ENCODE measurements at places on chromosomes 7 and 10.

DNA sequence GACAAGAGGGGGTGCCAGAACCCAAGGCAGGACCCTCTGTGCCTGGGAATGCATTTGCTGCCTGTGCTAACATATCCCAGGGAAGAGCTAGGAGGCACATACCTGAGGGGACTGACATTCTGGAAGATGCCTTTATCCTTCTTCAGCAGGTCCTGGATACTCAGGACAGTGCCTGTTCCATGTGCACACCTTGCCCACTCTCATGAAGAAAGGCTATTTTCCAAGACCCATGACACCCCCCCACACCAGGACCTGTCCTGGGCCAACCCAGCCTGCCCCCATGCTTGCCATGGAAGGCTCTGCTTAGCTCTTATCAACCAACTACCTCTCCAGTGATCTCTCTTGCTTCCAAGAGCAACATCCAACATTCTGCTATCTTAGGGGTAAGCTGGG, 67.2 kb upstream of the CAMK2B start:
- DNase-seq: no peak

DNA sequence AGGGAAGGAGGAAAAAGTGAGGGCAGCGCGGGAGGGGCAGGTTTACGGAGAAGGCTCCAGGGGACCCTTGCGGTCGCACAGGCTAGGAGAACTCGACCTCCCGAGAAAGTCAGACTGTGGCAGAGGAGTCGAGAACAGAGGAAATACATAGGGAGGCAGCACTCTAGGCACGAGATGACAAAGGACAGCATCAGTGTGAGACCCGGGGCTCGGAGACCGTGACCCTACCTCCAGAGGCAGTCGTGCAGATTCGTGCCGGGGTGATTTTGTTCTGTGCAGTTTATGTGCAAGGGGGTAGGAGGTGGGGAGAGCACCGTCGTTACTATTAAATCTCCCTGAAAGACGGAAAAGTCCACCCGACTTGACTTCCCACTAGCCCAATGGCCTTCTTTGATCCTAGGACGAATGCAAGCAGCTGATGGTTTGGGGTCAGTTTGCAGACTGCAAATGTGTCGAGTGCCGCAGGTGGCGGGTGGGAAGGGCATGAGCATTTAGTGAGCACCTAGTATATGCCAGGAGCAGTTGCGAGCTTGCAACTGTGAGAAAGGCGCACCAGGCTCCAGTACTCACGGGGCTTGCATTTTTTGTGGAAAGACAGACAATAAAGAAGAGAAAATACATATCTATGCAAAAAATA, 674 bp upstream of the OSBPL3 start:
- no peak for DNase-seq

DNA sequence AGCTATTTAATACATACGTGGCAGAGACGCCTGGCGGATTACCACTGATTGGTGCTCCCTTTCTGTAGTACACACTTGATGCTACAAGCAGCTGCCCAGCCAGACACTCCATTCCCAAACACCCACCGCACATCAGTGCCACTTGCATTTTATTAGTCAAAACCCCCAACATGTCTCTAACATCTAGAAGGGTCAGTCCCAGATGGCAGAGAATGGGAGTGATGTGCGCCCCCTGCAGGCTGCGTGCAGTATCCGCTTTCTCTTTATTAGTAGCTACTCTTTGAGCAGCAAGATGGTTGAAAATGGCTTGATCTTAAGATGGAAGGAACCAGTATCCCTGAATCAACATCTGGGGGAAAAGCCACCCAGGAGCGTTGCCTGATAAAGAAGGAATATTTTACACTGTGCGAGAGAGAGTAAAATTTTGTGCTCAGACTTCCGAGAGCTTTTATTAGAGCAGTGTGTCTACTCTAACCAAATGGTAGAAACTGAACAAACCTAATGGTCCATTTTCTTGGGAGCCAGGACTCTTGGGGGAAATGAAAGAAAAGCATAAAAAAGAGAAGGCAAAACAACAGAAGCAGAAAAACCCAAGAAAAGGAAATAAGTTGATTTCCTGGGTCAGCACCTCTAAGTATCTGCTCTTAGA, 78.3 kb downstream of the ST8SIA6 start:
- DNase-seq: no peak

DNA sequence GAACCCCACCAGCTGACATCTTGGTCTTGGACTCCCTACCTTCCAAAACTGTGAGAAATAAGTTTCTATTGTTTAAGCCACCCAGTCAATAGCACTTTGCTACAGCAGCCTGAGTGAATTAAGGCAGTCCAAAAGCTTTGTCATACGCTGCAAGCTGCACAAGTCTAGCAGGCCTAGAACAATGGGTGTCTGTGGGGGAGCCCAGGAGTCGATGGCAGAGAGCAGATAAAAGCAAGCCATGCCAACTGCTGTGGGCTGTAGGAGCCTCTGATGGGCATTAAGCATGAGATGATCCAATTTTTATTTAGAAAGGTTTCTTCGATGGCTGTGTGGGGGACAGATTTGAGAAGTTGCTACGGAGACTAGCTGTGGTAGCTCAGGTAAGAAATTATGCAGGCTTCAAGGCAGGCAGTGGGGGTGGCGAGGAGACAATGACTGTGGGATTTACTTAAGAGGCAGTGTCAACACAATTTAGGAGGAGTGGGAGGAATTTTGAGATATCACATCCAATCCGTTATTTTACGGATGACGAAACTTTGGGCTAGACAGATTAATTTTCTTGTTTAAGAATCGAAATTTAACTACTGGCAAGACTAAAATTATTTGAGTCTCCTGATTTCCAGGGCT, 110.4 kb downstream of the NRCAM start:
- no peak for DNase-seq

DNA sequence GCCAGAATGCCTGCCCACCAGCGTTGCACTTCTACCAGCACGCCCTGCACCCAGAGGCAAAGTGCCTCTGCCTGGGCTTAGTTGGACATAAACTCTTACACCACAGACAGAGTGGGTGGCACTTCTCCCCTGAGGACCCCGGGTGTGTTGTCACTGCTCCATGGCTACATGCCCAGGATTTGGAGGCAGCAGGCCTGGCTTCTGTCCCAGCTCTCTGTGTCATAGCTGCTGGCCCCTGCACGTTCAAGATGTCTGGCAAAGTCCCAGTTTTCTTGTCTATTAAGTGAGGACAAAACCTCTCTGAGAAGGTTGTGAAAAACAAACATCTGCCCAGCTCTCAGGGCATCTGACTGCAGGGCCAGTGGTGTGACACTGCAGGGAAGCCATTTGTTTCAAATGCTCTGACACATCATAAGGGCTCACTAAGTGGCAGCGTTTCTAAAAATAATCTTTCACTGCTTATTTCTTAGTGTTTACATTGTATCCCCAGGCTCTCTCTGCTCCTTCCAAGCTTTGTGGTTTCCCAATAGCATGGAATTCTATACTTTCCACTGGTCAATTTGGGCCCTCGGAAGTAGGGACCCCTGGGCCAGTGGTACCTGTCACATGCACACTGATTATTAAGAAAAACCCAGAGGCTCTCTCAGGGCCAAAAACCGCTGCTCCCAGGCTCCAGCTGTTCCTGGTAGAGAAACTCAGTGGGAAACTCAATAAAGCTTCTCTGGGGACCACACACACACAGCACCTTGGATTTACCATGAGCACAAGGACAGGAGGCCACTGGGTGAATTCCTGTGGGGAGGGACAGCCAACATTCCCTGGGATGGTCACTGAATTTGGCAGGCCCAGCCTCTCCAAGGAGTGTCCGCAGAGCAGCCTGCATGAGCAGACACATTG, 86.2 kb upstream of the ANLN start:
- DNase-seq: peak; percentile 87

- no peak for DNase-seq
Measured at GRCh38 chr10:74164716-74165529, 13.9 kb downstream of the ADK start.

GRCh38 chr10:75889051-75889450, 457.6 kb downstream of the LRMDA start:
- no peak for DNase-seq
